ENCODE measurements at places on chromosomes 7 and 10. TPM values are rescaled to one million over a fixed set of nuclear protein-coding genes. Genes with fewer than 3 reads are reported as not detected.

The GOLGA7B gene
- total RNA-seq, result 4.0 TPM

The ITPRID1 gene
- total RNA-seq, result not detected

The TMEM176B gene
- total RNA-seq, result not detected

The MSS51 gene
- total RNA-seq, result 0.41 TPM

The OR2A1 gene
- total RNA-seq, result not detected

The DYDC2 gene
- total RNA-seq, result 0.16 TPM
